ENCODE measurements at places on chromosomes 6 and 20.

DNA sequence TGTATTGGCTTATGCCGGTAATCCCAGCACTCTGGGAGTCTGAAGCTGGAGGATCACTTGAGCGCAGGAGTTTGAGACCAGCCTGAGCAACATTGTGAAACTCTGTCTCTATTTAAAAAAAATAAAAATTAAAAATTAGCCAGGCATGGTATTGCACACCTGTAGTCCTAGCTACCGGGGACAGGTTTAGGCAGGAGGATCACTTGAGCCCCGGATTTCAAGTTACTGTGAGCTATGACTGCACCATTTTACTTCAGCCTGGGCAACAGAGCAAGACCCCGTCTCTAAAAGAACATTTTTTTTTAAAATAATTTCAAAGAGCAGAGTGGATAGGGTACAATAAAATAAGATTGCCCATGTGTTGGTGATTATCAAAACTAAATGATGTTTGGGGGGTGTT is 482.9 kb upstream of the SOX4 start:
- DNase-seq, result no peak

GRCh38 chr20:14491436-14491835 is 154.0 kb upstream of the FLRT3 start:
- DNase-seq, result no peak

DNA sequence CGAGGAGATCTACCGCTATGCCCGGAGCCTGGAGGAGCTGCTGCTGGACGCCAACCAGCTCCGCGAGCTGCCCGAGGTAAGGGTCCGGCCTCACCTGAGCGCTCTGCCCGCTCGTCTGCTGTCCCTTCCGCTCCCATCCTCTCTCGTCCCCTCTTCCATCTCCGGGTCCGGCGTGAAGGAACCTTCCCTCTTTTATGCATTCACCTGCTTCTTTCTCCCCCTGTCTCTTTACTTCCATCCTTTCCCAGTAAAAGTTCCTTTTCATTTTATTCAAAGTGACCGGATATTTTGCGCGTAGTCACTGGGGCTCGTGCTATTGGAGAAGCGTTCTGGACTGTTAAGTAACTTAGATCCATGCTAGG is 516 bp downstream of the LRRC1 start:
- DNase-seq, result no peak

DNA sequence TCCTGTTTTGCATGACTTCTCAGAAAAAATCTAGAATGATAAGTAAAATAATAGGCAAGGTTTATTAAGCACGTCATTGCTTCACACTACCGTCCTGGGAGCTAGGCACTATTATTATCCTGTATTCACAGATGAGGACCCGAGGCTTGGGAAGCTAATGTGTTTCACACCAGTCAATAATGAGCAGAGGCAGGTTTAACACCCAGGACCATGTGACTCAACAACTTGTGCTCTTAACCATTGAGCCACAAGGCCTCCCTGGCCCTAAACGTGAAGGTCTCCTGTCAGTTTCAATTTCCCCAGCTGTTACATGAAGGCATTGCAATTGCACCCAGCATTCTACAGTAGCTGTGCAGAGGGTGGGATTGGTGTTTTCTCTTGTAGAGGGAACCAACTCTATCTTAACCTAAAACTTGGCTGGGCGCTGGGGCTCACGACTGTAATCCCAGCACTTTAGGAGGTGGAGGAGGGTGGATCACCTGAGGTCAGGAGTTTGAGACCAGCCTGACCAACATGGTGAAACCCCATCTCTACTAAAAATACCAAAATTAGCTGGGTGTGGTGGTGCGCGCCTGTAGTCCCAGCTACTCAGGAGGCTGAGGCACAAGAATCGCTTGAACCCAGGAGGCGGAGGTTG is 191.2 kb downstream of the BCAS1 start:
- no peak for DNase-seq

DNA sequence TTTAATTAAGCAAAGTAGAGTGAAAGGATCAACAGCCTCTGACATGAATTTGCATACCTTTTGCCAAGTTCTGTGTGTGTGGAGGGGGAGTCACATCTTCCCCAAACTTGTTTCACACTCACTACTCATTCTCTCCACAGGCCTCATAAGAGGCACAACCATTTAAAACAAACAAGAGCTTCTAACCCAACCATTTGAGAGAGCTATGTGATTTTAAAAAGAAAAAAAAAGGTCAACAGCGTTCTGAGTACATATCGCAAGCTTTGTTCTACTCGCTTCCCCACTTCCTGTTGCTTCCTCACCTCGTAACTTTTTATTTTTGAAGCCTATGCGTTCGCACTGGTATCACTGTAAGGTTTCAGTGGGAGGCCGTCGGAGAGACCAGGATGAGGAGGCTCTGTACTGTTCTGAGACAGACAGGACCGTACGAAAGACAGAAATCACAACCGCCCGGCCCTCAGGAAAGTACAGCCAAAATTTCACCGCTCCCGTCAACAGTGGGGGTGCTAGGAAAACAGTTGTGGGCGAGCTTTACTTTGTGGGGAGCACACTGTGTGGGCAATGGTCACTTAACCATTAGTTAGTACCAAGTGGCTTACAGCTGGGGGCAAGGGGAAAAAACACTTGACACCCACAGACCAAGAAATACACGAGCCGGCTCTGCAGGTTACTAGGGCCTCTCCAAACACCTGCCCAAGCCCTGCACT is 61.3 kb downstream of the TRERF1 start:
- DNase-seq, result no peak

- no peak for DNase-seq
These were observed 5.2 kb downstream of the TOX2 start for GRCh38 chr20:43919686-43920403.

- no peak for DNase-seq
These were observed 7.6 kb upstream of the HLA-DRA start for GRCh38 chr6:32432050-32432450.
